NCI-H460 (cell line): ENCODE measurements at places on chromosomes 1 and 21.

DNA sequence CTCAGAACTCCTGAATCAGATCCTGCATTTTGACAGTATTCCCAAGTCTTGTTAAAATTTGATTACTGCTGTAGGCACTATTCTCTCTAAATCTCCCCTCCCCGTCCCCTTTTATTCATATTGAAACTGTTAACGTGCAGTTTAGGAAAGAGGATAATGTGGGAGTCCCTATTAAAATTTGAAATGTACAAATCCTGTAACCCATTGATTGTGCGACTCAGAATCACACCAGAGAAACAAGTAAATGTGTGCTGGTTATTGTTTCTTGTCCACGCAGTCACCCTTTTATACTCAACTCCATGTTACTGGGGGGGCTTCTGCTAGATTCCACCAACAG lies 584 bp upstream of the LTN1 start:
- DNase-seq = no peak

DNA sequence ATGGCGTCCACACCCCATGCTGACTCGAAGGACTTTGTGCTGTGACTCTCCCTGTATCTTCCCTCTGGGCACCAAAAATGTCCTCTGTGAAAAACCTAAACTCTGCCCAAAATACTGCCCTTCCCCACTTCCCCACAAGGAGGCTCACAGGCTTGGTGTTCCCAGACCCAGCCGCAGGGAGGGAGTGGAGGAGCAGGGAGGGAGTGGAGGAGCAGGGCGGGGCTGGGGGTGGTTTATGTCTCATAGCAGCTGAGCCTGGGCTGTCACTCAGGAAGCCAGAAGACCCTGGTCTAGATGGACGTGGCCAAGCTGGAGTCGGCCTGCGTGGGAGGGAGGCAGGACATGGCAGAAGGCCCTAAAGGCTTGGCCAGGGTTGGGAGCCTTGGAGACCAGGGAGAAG lies 461.7 kb downstream of the PTPRU start:
- DNase-seq = no peak

DNA sequence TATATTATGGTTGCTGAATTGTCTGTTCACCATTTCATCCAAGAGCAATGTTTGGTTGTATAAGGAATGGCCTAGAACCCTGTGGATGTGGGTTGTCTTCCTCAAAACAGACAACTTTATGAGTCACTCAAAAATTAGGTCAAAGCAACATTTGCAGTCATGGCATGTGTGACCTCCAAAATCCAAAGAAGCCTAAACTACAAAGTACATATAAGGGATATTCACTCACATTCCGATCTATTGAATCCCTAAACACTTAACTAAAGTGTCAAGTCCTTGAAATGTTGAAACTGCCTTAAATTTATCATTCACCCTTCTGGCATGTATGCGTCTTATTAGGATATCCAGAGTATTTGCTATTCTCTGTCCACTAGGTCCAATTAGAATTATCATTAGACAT lies 491.5 kb downstream of the NUF2 start:
- no peak for DNase-seq

DNA sequence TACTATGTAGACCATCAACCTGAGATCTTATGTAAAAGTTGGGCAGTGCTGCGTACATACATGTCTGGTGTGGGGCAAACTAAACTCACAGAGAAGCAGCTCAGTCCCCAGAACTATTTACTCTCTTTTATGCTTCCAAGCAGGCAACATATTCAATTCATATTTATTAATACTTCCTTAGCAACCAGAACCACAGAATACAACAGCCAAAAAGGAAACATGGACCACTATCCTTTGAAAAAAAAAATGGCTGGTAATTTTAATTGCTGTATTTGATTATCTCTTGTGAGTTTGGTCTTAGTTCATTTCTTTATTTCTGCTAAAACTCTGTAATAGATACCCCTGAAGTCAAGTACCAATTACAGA lies 1.5 kb upstream of the PPP1R15B start:
- no peak for DNase-seq

DNA sequence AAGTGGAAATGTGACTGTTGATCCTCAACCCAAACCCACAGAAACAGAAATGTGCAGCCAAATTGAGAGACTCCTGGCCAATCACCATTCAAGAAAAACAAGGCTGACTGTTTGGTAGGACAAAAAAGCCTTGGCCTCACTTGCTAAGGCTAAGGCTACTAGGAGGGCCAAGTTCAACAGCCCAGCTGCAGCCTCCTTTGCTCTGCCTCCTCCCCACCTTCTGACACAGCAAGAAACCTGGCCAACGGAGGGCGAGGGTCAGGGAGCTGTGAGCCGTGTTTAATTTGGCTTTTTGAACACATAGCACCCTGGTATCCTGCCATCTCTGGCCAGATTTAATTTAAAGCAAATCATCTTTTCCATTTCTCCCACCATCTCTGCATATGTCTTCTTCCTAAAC lies 165.8 kb upstream of the RAB4A start:
- DNase-seq = no peak

DNA sequence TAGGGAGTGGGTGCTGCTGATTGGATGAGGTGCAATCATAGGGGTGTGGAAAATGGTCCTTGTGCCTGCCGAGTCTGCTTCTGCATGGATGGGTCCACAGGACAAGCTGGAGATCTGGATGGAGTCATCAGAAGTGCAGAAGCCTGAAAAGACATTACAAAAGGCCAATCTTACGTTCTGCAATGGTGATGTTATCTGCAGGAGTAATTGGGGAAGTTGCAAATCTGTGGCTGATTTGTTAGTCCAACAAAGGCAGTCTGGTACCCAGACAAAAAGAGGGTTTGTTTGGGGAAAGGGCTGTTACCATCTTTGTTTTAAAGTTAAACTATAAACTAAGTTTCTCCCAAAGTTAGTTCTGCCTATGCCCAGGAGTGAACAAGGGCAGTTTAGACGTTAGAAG lies 166.5 kb downstream of the PGBD5 start:
- DNase-seq = no peak
